ENCODE measurements at places on chromosomes 16 and 17.

DNA sequence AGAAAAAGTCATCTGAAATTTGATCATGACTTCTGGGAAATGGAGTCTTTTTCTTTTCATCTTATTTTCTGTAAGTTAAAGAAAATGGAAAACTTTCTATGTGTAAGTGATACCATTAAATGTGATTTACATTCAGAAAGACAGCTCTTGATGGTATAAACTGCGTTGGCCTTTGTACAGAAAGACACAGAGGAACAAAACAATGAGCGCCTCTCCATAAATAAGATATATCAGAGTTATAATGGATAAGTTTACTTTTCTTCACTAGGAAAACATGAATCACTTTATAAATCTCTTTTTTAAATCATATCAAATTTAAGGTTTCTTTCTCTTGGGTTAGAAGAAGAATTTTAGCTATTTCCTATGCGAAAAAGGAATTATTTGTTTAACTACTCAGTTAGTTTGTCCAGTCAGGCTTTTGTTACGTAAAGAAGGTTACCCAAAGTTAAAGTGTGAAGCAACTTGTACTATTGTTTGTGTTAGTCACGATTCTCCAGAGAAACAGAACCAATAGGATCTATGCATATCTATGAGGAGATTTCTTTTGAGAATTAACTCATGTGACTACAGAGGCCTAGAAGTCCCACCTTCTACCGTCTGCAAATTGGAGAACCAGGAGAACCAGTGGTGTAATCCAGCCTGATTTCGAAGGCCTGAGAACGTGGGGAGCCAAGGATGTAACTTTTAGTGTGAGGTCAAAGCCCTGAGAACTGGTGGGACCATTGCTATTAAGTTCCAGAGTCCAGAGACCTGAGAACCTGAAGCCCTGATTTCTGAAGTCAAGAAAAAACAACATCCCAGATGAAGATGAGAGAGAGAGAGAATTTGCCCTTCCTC lies 295.4 kb upstream of the KCNJ16 start:
- no peak for DNase-seq

GRCh38 chr17:79255046-79255445 lies 180.4 kb downstream of the ENGASE start:
- DNase-seq = no peak

DNA sequence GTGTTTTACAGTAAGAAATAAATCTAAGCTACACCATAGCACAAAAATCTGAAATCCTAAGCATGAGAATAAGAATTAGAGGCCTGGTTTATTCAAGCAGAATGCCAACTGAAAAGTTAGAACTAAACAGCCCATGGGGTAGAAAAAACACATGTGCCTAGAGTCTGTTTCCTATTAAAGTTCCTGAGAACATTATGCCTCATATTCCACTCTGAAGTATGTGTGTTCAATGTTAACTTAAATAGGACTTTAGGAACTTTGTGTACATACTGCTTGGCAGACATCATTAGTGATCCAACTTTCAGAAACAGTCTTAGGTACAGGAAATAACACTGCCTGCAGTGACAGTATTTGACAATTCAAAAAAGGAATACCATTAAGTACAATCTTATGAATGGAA lies 18.2 kb downstream of the HEATR6 start:
- DNase-seq = no peak

DNA sequence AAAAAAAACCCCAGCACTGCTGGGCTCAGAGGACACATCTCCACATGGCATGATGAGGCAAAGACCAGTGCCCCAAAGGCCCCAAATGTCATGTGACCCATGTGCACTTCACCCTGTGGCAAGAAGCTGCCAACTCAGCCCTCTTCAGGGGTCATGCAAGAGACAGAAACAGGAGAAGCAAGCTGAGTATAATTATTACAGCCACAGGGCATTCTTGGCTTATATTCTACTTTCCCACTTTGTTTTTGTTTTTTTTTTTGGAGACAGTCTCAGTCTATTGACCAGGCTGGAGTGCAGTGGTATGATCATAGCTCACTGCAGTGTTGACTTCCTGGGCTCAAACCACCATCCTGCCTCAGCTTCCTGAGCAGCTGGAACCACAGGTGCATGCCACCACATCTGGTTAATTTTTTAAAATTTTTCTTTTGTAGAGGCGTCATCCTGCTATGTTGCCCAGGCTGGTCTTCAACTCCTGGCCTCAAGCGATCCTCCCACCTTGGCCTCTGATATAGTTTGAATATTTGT lies 32.7 kb upstream of the LITAF start:
- no peak for DNase-seq

GRCh38 chr16:85607796-85608514 lies 5.2 kb upstream of the GSE1 start:
- no peak for DNase-seq

- peak; percentile 58 for DNase-seq
Measured at GRCh38 chr16:55815320-55815719, 17.6 kb downstream of the CES1 start.

- no peak for DNase-seq
Measured at GRCh38 chr16:8585857-8586256, 4.5 kb downstream of the TMEM114 start.

GRCh38 chr16:80874925-80875324 lies 70.5 kb upstream of the CDYL2 start:
- no peak for DNase-seq

GRCh38 chr16:89402962-89403361 lies 87.4 kb downstream of the ANKRD11 start:
- DNase-seq = no peak
